ENCODE measurements at places on chromosomes 6 and 20.

DNA sequence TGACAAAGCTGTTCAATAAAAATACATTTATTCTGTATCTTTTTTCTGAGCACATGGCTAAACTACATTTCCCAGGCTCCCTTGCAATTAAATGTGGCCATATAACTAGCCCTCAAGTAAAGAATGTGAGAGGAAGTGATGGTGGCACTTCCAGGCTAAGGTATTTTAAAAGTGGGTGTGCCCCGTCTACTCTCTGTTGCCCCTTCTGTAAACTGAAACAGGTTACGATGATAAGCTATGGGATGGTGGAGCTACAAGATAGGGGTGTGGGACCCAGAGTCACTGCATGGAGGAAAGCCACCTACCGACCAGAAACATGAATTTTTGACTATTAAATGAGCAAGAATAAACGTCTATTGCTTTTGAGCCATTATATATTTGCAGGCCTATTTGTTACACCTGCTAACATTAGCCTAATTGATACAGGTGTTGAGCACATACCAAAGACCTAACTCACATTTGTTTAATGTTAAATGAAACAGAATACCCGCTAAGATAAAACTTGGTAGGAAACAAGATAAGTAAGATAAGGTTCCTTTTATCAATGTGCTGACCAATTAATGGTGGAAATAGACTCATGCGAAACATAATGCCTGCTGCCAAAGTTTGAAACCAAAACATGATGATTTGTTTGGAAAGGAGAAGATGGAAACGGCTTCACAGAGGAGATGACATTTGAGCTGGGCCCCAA lies 3.1 kb downstream of the FYN start:
- DNase-seq = no peak

GRCh38 chr6:151370509-151371078 lies 20.8 kb downstream of the ZBTB2 start:
- DNase-seq = no peak

DNA sequence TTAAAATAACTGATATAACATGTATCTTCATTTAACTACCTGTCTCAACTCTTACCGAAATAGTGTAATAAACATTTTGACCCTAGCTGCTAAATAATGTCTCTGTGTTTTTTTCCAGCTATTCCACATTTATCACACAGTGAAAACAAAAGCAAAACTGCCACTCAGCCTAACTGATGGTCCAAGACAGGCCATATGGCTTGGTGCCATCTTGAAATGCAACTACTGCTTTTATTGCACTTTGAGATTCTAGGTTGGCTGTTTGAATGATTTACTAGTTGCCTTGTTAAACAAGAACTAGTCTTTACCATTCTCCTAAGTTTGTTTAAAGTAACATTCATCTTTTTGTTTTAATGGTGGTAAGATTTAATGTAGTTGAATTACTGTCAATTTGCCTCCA lies 739.8 kb downstream of the TFAP2A start:
- DNase-seq = no peak

- no peak for DNase-seq
Measured at GRCh38 chr20:46680684-46681031, 8.6 kb downstream of the TP53RK start.

GRCh38 chr6:20791944-20792343 lies 257.7 kb downstream of the CDKAL1 start:
- no peak for DNase-seq

- DNase-seq = no peak
Measured at GRCh38 chr6:33547499-33547898, 32.6 kb downstream of the BAK1 start.

DNA sequence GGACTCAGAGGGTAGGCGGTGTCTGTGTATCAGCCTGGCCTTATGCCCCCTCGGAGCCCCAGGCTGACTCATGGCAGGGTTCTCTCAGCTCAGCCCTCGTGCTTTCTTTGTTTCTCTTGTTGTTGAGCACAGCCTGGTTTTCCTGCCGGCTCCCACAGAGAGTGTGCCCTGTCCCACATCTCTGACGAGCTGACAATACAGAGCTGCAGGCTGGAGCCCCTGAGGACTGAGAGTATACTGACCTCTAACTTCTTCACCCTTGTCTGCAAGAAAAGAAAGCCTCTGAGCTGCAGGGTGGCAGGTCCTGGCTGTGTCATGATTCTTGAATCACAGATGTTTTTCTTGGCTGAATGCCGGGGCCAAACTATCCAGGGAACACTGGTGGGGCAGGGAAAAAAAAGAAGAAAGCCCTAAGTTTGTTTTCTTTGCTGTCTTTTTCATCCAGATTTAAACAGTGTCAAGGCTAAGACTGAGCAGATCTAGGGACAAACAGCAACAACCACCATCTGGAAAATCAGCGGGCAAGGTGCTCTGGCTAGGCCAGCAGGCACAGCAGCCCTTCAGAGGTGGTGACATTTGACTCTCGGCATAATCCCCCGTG lies 63.3 kb upstream of the ZNF133 start:
- DNase-seq = no peak

DNA sequence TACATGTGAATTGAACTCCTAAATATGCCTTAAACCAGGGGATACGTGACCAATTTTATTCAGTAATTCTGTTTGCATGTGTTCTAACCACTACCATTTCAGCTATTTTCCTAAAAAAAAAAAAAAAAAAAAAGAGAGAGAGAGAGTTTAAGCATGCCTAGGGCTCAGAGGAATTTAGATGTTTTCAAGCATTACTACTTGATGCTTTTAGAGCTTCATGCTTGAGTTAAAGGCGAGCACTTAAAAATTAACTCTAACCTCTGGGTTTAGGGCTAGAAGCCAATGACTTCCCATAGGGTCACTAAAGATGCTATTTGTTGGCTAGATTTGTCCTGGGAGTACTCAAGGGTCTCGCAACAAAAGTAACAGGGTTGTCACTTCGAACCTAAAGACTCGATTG lies 217.7 kb downstream of the ATXN1 start:
- no peak for DNase-seq

GRCh38 chr20:60062431-60063047 lies 104.3 kb downstream of the CDH26 start:
- DNase-seq = no peak
